ENCODE measurements at places on chromosomes 6 and 20. TPM values are rescaled to one million over a fixed set of nuclear protein-coding genes. Genes with fewer than 3 reads are reported as not detected.

DNA sequence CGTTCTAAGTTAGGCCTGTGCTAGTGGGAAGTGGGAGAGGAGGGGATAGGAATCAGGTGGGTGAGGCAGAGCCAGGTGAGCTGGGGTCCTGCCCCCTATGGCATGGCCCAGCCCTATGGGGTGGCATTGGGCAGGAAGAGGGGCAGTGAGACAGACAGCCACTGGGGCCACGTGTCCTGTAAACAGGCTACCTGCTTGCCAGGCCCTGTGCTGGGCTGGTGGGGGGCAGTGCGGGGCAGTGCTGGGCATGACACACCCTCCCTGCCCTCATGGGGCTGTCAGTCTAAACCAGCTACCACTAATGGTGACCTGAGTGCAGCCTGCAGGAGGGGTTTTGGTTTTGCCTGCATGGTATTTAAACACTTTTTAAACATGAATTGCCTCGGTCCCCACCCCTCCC, 10.1 kb upstream of the PMEPA1 start:
- no peak for DNase-seq

Gene VNN1
- total RNA-seq: 0.09 TPM

- peak; percentile 69 for DNase-seq
Observed at GRCh38 chr6:14799928-14800327, 445.9 kb upstream of the JARID2 start.

- no peak for DNase-seq
Observed at GRCh38 chr20:2918096-2919049, 45.1 kb downstream of the PTPRA start.

GRCh38 chr6:148926478-148926877, 179.6 kb downstream of the UST start:
- no peak for DNase-seq

DNA sequence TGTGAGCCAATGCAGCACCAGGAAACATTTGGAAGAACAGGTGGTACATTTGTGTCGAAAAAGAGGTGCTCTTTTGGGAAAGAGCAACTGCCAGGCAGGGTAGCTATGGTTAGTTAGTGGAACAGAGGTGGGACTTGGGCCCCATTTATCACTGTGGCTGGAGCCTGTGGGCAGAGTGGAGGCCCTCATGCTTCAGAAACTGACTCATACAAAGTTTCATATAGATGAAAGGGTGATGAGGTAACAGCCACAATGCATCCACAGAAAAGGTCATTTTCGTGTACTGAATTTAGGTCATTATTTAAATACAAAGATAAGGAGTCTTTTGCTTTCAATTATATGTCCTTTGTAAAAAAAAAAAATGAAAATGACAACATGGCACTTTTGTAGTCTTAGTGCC, 76.4 kb upstream of the HS3ST5 start:
- no peak for DNase-seq

Gene CSTF1
- 27.5 TPM for total RNA-seq

Gene LAMA2
- total RNA-seq: 30.8 TPM

- no peak for DNase-seq
Observed at GRCh38 chr6:51654647-51655046, 432.8 kb downstream of the PKHD1 start.

GRCh38 chr20:36573798-36574365, 485 bp downstream of the TGIF2 start:
- DNase-seq: no peak

- DNase-seq: no peak
Observed at GRCh38 chr6:41284726-41285125, 1.8 kb downstream of the TREM1 start.

DNA sequence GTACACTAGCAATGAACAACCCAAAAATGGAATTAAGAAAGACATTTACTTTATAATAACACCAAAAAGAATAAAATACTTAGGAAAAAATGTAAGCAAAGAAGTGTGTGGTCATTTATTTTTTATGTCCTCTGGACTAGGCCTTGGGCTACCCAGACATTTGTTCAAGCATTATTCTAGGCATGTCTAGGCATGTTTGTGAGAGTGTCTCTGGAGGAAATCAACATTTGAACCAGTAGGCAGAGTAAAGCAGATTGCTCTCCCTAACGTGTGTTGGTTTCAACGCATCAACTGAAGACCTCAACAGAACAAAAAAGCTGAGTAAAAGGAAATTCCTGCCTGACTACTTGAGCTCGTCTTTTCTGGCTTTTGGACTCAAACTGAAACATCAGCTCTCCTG, 84.5 kb downstream of the ANKEF1 start:
- no peak for DNase-seq

DNA sequence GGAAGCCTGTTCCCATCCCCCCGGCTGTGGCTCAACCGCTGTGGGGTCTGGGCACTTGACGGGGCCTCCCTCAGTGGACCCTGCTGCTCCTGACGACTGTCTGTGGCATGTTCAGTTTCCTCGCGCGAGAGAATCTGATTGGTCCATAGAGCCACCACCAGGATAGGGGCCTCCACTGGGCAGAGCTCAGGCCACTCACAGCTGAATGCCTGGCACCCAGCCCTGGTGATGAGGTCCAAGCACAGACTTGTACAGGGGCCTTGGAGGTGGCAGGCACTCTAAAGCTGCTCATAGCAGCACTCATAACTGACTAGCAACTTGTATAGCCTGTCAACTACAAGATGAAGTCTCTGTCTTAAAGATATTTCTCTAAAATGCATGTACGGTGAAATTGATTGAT, 368.1 kb downstream of the NRN1 start:
- DNase-seq: no peak
